ENCODE measurements at places on chromosomes 4 and X. TPM values are rescaled to one million over a fixed set of nuclear protein-coding genes. Genes with fewer than 3 reads are reported as not detected.

ADH1A gene
- not detected for total RNA-seq

SRD5A3 gene
- total RNA-seq, result 12.6 TPM

CFAP47 gene
- not detected for total RNA-seq

RAB39B gene
- 1.6 TPM for total RNA-seq

HS6ST2 gene
- total RNA-seq, result 1.3 TPM

FAM156A gene
- total RNA-seq, result 2.1 TPM

CLGN gene
- 18.1 TPM for total RNA-seq

SRP72 gene
- total RNA-seq, result 36.1 TPM

BEX3 gene
- 153 TPM for total RNA-seq

GDPD2 gene
- total RNA-seq, result not detected

FGF13 gene
- 0.05 TPM for total RNA-seq

CENPVL1 gene
- not detected for total RNA-seq

MUC7 gene
- not detected for total RNA-seq

SRPX gene
- 6.2 TPM for total RNA-seq

NFKB1 gene
- 25.7 TPM for total RNA-seq
